ENCODE measurements at places on chromosomes 6 and 20. TPM values are rescaled to one million over a fixed set of nuclear protein-coding genes. Genes with fewer than 3 reads are reported as not detected.

ZNF165 gene
- 0.68 TPM for total RNA-seq

LPA gene
- not detected for total RNA-seq

DNAH8 gene
- 0.03 TPM for total RNA-seq

TRDN gene
- not detected for total RNA-seq

WFDC12 gene
- total RNA-seq, result not detected

BNIP5 gene
- total RNA-seq, result 0.04 TPM

MAFB gene
- total RNA-seq, result not detected

GGTLC1 gene
- total RNA-seq, result not detected

CST5 gene
- not detected for total RNA-seq

NRN1 gene
- 110 TPM for total RNA-seq

RHAG gene
- not detected for total RNA-seq

ECI2 gene
- total RNA-seq, result 69.4 TPM

ZNF451 gene
- 33.0 TPM for total RNA-seq

MEI4 gene
- not detected for total RNA-seq

OR2H2 gene
- total RNA-seq, result not detected

Data from SJCRH30 (cell line).